ENCODE measurements at places on chromosomes 11 and 22.

- DNase-seq, result no peak
Measured at GRCh38 chr11:47466201-47466600, 17.3 kb upstream of the RAPSN start.

DNA sequence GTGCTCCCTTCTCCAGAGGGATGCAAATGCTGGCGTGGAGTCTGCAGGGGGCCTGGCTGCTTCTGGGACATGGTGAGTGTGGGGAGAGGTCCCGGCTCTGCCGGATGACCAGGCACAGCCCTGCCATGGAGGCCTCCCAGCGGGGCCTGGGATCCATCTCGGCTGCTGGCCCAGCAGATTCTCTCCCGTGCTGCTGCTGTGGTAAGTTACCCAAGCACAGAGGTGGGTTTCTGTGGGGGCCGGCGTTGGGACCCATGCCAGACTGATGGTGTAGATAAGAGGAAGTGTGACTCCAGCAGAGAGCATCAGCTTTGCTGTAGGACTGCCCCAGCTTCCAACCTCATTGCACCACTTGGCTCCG lies 147.5 kb upstream of the B3GAT1 start:
- DNase-seq, result no peak

GRCh38 chr11:127790592-127790991 lies 790.0 kb upstream of the KIRREL3 start:
- no peak for DNase-seq

DNA sequence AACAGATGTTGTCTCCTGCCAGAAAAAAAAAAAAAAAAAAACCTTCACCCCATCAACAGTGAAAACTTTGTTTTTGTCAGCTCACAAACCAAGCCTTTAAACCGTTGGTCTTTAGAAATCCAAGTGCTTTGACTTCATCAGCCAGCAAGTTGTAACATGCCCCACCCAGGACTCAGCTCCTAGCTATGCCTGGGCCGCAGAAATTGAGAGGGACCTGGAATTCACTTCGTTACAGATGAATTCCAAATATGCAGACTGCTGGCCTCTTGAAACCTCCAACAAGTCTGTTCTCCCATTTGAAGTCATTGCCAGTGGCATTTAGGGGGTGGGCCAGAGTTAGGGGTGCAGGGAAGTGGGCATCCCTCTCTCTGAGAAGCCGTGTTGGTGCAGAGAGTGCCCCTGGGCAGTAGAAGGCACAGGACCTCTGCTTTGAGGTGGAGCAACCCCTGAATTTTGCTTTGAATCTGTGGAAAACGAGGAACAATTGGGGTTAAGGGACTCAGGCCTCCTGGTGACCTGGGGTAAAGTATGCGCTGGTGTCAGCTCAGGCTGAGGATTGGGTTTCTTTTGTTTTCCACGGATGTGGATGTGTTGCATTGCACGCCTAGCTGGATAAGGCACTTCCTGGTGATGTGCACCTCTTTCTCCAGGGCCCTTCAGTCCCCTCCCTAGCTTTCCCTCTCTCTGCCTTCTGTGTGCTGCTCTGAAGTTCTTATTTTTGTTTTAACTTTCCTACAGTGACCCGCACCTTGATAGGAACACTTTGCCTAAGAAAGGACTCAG lies 109.5 kb downstream of the DBX1 start:
- DNase-seq, result no peak

DNA sequence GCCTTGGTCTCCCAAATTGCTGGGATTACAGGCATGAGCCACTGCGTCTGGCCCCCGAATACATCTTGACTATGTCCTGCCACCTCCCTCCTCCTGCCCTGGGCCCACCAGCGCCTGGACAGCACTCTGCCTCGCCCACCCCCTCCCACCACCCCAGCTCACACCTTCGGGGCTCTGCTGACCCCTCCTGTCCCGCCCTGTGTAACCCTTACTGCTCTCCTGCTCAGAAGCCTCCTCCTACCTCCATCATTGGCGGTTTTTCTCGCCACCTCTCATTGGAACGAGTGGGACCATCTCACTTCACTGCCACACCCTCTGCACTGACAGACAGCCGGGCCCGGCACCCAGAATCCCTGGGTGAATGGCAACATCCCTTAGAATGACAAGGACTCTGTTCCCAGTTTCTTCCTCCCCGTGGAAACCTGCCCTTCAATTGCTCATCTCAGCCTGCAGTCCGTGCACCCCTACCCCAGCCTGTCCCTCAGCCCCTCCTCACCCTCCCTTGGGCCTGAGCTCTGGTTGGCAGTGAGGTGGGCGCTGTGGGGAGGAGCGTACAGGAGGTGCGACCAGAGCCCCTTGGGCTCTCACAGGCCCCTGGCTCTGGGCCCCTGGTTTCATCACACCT lies 32.2 kb downstream of the LRRC74B start:
- no peak for DNase-seq

GRCh38 chr11:19713196-19714021 lies 772 bp downstream of the NAV2 start:
- no peak for DNase-seq

- DNase-seq, result no peak
Measured at GRCh38 chr11:68649851-68650555, 34.3 kb upstream of the GAL start.

GRCh38 chr22:25697181-25697664 lies 44.8 kb upstream of the MYO18B start:
- no peak for DNase-seq

DNA sequence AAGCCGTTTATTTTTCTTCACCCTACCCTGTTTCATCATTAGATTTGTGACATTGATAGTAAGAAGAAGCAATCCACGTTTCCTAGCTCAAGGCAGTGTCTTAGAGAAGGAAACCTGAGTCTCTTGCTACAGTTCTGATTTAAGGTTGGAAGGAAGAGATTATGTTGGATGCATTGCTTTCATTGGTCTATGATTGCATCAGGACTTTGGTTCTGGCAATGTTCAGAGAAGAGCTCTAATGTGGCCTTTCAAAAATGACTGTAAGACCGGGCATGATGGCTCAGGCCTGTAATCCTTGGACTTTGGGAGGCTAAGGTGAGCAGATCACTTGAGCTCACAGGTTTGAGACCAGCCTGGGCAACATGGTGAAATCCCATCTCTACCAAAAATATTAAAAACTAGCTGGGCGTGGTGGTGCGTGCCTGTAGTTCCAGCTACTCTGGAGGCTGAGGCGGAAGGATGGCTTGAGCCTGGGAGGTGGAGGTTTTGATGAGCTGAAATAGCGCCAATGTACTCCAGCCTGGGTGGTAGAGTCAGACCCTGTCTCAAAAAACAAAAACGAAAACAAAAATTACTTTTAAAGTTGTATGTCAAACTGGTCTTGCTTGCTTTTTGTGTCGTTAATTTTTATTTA lies 4.1 kb downstream of the NUCB2 start:
- no peak for DNase-seq

- DNase-seq, result no peak
Measured at GRCh38 chr11:109112821-109113280, 309.1 kb upstream of the C11orf87 start.

DNA sequence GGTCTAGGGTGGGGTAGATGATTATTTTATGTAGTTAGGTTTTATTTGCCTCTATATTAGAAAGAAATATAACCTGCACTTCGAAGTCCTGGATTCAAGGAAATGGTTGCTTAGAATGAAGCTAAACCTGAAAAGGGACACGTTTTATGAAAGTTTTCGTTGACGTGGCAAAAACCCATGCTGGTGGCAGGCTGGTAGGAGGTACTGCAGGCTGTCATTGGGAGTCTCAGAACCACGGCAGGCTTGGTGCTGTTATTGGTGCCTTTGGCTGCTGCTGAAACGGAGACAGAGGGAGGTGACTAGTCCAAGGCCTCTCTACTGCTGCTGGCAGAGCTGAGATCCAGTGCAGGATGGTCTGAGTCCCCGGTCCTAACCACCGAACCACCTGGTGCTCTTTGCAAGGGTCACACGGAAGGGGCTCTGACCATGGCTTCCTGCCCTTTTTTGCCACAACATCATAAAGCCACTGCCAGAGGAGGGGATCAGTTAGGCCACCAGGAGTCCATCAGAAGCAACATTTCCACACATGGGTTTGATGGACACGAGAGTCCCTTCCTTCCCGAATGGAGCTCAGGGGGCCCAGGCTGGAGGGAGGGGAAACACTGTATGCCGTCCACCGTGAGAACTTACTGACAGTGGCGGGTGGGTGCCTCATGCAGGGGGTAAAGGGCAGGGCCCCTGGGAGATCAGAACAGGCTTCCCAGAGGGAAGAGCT lies 13.4 kb downstream of the CSF2RB start:
- no peak for DNase-seq

GRCh38 chr11:123020968-123021367 lies 39.3 kb upstream of the BSX start:
- DNase-seq, result no peak

DNA sequence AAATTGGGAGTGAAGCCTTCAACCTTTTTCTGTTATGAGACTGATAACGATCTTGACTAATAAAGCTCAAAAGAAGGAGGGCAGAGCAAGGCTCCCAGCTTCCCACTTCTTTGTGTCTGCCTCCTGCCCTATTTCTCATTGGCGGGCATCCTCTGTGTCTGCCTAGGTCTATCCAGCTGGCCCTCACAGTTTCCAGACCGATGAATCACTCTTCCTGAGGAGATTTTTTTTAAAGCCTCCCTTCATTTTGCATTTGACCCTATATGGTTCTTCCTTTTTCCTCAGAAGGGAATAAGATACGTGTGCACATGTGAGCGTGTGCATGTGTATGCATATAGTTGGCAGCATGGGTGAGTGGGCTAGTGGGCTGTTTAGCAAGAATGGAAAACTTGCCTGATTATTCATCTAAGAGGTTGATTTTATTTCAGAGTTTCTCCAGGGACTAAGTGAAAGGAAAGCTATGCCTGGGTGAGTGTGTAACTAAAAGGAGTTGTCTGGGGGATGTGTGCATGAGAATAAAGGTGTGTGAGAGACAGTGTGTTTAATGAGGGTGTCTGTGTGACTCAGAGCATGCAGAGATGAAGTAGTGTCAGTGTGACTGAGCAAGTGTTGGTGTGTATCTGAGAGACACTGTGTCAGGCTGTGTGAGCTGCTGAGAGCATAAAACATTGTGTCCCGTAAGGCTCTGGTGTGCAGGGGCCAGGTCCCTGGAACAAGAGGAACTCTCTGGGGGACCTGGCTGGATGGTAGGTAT lies 12.2 kb downstream of the PHLDB1 start:
- DNase-seq, result no peak

- DNase-seq, result no peak
Measured at GRCh38 chr22:46678003-46678657, 57.9 kb downstream of the GRAMD4 start.

DNA sequence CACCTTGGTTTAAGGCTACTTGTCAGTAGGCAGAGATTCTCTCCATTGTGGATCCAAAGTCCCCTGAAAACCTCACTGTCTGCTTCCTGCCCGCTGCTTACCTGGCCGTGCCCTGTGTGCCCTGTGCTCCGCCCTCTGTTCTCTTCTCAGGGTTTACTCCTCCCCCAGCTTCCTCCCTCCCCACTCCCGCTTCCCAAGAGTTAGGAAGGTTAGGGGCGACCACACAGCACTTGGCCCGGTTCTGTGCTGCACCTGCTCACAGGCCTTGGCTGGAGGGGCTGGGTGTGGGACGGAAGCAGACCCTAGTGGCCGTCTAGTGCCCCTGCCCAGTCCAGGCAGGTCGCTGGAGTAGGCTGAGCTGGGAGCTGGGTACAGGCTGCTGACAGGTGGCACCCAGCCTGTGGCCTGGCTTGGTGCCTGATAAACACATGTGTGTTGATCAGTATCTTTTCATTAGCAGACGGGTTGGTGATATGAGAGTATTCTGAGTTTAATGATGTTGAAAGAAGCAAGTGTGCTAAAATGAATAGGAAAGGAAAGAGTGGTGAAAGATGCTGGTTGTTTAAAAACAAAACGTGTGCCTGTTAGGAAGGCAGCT lies 40.5 kb downstream of the GRAMD4 start:
- DNase-seq, result peak; percentile 79

GRCh38 chr11:22690871-22691270 lies 24.5 kb downstream of the GAS2 start:
- DNase-seq, result no peak

GRCh38 chr22:50621356-50621880 lies 6.5 kb downstream of the ARSA start:
- no peak for DNase-seq

- DNase-seq, result no peak
Measured at GRCh38 chr22:48240148-48240934, 1477.9 kb downstream of the TBC1D22A start.

- no peak for DNase-seq
Measured at GRCh38 chr11:68958211-68958610, 22.6 kb downstream of the MRGPRD start.

DNA sequence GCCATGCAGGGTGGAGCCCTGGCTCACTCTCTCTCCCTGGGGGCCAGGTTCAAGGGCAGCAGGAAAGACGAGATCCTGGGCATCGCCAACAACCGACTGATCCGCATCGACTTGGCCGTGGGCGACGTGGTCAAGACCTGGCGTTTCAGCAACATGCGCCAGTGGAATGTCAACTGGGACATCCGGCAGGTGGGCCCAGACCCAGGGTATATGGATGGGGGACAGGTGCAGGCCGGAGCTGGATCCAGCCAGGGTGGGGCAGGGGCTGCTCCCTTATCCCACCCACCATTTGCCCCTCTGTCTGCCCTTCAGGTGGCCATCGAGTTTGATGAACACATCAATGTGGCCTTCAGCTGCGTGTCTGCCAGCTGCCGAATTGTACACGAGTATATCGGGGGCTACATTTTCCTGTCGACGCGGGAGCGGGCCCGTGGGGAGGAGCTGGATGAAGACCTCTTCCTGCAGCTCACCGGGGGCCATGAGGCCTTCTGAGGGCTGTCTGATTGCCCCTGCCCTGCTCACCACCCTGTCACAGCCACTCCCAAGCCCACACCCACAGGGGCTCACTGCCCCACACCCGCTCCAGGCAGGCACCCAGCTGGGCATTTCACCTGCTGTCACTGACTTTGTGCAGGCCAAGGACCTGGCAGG lies 2.9 kb downstream of the TRPT1 start:
- no peak for DNase-seq

GRCh38 chr11:62001450-62002191 lies 34.2 kb upstream of the FTH1 start:
- peak; percentile 79 for DNase-seq

GRCh38 chr11:92340839-92341238 lies 116.2 kb downstream of the FAT3 start:
- peak; percentile 30 for DNase-seq

DNA sequence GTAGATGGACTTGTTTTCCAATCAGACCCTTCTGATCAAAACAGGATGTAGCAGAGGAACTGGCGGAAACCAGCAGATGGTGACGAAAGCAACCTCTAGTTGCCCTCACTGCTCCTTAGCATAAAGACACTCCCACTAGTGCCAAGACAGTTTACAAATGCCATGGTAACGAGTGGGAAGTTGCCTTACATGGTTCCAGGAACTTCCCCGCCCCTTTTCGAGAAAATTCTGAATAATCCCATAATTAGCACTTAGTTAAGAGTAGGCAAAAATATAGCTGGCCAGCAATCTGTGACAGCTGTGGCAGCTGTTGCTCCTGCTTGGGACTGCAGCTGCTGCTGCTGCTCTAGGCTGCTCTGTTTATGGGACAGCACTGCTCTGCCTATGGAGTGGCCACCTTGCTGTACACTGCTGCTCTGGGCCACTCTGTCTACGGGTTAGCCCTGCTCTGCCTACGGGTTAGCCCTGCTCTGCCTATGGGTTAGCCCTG lies 33.4 kb upstream of the SORL1 start:
- no peak for DNase-seq
